Hematopoietic multipotent progenitor cell (in vitro differentiated cells): ENCODE measurements at places on chromosomes 12 and 14.

GRCh38 chr14:21454843-21455544 lies 929 bp downstream of the CHD8 start:
- DNase-seq, result peak; percentile 24

DNA sequence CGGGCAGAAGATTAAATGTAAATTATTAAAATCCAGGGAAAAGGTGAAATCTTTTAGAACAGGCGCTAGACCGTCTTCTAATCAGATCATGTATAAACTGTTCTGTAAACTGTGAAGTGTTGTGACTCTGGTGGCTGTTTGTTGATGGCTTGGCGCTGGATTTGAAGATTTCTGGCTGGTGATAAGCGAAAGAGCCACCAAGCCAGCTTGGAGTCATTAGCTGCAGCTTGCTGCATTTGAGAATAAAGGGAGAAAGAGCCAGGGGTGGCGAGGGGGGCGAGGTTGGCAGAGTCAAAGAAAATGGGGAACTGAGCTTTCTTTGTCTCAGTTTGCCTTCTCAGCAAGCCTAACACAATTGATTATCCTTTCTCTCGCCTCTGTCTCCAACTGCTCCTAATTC lies 8.0 kb downstream of the SYNDIG1L start:
- DNase-seq, result no peak

GRCh38 chr12:94247246-94247645 lies 98.9 kb downstream of the PLXNC1 start:
- no peak for DNase-seq

DNA sequence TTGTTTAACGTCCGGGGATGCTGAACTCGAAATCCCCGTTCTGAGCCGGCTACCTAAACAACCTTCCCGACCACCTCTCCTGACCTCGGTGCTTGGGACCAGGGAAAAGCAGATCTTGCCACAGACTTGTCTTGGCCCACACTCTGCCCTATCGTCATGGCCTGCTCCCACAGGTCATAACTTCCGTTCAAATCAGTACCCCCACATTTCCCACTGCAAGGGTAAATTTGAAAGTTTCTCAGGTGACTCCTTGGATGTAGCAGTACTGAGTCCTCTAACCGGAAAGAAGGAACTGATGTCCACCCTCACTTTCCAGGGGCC lies 612 bp upstream of the RBM23 start:
- DNase-seq, result no peak

- DNase-seq, result no peak
These were observed 362.2 kb upstream of the DDHD1 start for GRCh38 chr14:53515276-53515675.

- DNase-seq, result no peak
These were observed 14.7 kb upstream of the STK38L start for GRCh38 chr12:27229367-27229766.

- DNase-seq, result no peak
These were observed 118.9 kb upstream of the PTPRB start for GRCh38 chr12:70756118-70756517.
